Gastrocnemius medialis (tissue), 4 donors: ENCODE measurements at places on chromosomes 6 and 20. TPM values are rescaled to one million over a fixed set of nuclear protein-coding genes. Genes with fewer than 3 reads are reported as not detected.
A peak's percentile ranks its signal among the peaks of the same experiment; 100 is the strongest.

DNA sequence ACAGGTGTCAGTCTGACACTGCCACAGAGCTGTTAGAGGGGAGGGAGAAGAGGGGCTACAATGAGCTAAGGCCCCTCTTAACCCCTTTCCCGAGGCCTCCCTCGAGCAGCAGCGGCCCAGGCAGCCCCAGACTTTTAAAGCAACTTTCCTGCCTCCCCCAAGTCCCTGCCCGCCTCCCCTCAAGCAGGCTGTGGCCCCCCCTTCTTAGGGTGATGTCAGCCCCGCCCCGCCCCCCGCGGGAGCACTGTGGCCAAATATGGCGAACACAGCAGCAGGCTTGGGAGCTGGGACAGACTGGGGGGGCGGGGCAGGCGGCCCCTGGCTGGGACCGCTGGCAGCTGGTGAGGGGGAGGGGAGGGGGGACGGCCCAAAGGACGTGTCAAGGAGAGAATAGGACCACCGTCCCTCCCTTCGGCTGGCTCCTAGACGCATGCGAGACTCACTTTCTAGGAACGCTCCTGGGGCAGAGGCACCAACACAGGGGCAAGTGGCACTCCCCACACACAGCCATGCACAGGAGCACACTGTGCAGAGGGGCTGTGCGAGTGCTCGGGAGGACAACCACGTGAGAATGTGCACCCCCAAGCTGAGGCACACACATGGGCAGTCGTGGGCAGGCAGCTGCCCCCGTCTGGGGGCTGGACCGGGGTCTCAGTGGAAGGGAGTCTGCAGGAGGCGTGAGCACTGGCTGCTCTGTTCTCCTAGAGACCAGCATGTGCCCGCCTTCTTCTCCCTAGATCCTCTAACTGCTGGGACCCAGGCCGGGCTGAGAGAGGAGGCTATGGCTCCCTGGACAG is 6.7 kb downstream of the TEAD3 start:
- DNase-seq = peak; percentile 63

GRCh38 chr6:88532241-88532860 is 366.2 kb upstream of the CNR1 start:
- no peak for DNase-seq

- no peak for DNase-seq
Observed at GRCh38 chr6:53436526-53437303, 88.0 kb upstream of the ELOVL5 start.

- DNase-seq = no peak
Observed at GRCh38 chr6:397056-397455, 5.5 kb downstream of the IRF4 start.

- DNase-seq = no peak
Observed at GRCh38 chr20:18886756-18887155, 73.2 kb downstream of the SCP2D1 start.

DNA sequence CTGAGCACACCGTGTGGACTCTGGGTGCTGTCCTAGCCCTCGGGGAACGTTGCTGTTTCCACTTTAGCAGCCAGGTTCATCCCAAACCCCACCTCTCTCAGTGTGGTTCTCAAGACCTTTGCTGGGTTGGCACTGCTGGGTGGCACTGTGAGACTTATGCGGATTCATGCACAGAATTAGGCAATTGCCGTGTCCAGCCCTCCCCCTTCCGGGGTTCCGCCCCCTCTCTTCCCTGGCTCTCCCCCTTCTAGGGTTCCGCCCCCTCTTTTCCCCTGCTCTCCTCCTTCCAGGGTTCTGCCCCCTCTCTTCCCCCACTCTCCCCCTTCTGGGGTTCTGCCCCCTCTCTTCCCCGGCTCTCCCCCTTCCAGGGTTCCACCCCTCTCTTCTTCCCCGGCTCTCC is 39.8 kb upstream of the SLCO4A1 start:
- no peak for DNase-seq

GRCh38 chr6:169239181-169239580 is 14.5 kb downstream of the THBS2 start:
- DNase-seq = no peak

GRCh38 chr6:79231101-79231500 is 3.4 kb downstream of the HMGN3 start:
- no peak for DNase-seq

DNA sequence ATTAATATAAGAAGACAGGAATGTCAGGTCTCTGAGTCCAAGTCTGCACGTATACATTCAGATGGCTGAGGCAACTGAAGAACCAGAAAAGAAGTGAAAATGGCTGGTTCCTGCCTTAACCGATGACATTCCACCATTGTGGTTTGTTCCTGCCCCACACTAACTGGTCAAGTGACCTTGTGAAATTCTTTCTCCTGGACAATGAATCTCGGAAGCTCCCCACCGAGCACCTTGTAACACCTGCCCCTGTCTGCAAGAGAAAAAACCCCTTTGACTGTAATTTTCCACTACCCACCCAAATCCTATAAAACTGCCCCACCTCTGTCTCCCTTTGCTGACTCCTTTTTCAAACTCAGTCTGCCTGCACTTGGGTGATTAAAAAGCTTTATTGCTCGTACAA is 140.4 kb downstream of the SYNE1 start:
- no peak for DNase-seq

The ENTPD6 gene
- 58.3 TPM for total RNA-seq

The FAM83C gene
- total RNA-seq = not detected

The SNX21 gene
- total RNA-seq = 35.8 TPM
